Adipose tissue (tissue), 3 donors: ENCODE measurements at places on chromosomes 6 and 20. TPM values are rescaled to one million over a fixed set of nuclear protein-coding genes. Genes with fewer than 3 reads are reported as not detected.

The MARCKS gene
- 15.0 TPM for polyA plus RNA-seq

The RNF217 gene
- polyA plus RNA-seq, result 10.1 TPM

The MYLK2 gene
- polyA plus RNA-seq, result not detected

The GSTA3 gene
- polyA plus RNA-seq, result not detected

The EYA2 gene
- 7.9 TPM for polyA plus RNA-seq

The DEFB124 gene
- 0.34 TPM for polyA plus RNA-seq

The EXOC2 gene
- 9.2 TPM for polyA plus RNA-seq
